Activated T-helper 2 cell treated with anti-CD3 and anti-CD28 coated beads, Interferon-gamma antibody, Interleukin-2, Interleukin-4, amounts not matched to agents 10 μg/mL and 5 μg/mL and 100 μg/mL, durations not matched to agents 14 hours and 24 hours and 36 hours (primary cell): ENCODE measurements at places on chromosomes 2 and 18.

GRCh38 chr2:11753452-11753885 is 7.0 kb downstream of the LPIN1 start:
- DNase-seq = no peak

DNA sequence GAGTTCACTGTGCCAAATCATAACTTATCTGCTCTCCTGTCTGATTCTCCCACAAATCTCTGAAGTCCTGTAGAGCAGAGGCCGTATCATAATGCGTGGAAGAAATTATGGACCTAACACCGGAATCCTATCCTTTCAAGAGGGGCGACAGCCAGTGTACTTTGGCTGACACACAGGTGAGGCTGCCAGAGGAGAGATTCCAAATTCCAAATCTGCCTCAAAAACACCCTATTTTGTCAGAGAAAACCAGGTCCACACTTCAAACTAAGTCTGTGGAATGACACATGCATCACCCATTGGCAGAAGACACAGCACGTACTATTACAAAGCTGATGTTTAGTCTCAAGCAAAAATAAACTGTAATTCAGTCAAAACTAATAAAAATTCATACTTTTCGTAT is 139.2 kb upstream of the PID1 start:
- no peak for DNase-seq

DNA sequence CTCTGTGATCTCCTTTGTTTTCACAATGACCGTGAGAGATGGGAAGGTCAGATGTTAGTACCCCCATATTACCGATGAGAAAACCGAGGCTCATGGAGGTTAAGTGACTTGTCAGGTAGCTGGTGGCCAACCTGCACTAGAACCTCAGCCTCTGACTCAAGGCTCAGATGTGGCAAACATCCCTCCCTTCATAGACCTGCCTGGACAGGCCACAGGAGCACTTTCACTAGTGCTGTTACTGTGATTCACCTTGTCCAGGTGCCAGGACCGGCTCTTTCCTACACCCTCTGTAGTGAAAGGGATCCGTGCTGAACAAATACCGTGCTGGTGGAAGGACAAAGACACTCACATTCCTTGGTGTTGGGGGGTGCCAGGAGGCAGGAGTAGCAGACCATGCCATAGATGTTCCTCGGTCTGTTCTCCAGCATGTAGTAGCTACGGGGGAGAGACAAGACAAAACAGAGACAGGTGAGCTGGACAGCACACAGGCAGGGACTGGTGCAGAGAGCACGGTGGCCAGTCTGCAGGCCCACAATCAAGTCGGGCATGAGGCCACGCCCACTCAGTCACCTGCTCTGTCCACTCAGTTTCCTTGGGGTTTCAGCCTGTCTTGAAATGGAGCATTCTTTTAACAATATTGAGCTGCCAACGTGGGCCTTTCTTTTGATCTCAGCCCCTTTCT is 65.9 kb downstream of the EDAR start:
- DNase-seq = no peak

- DNase-seq = no peak
Measured at GRCh38 chr2:188952901-188953300, 21.3 kb upstream of the COL3A1 start.

GRCh38 chr2:68469935-68470334 is 2.5 kb downstream of the APLF start:
- DNase-seq = no peak

GRCh38 chr2:235651643-235652042 is 157.8 kb downstream of the AGAP1 start:
- no peak for DNase-seq

- no peak for DNase-seq
Measured at GRCh38 chr2:64124571-64124970, 19.6 kb downstream of the PELI1 start.

DNA sequence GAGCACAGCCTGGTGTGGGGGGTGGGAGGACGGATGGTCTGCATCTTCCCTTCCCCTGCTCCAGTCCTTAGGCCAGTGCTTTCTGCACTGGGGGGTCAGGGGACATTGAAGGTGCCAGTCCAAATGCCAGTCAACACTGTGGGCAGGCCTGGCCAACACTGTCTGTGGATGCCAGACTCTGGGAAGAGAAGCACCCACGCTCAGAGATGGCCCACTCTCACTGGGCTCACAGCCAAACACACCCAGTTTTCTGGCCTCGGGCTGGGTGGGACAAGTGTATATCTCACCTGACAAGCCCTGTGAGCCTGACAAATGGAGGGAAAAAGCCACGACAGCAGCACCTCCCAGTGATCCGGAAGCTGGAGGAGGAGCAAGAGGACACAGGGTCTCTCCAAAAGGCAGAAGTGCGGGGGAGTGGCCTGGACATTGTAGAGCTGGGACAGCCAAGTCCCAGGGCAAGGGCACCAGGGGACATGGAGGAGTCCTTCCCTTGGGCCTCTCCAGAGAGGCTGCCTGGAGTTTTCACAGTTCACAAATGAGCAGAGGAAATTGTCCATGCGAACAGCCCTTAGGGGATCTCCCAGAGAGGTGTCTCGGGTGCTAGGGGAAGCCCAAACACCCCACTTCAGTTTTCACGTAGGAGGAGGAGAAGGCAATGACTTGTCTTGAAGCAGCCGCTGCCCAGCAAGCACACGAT is 79.3 kb downstream of the SDC1 start:
- DNase-seq = no peak
